CD4-positive, alpha-beta T cell treated with Interleukin-4 for 4 hours (primary cell): ENCODE measurements at places on chromosomes 6 and 20.

- peak; percentile 83 for DNase-seq
Observed at GRCh38 chr6:30130887-30131862, 4.8 kb upstream of the TRIM40 start.

DNA sequence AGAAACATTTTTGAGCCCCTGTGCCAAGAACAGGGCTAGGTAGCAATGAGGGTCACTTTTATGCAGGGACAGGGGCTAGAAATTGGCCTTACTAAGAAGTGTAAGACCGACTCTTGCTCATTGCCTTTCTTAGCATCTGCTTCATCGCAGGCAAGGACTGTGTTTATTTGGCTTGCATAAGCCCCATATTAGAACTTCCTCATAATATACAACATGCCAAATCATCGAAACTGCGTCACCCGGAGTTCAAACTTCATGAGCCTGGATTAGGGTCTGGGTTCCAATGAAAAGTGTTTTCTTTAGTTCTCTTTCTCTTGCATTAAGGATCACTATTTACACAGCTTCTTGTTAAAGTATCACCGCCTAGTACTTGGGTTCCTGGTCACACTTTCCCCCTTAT is 977 bp upstream of the SMAP1 start:
- no peak for DNase-seq

GRCh38 chr20:31632548-31633338 is 5.0 kb upstream of the COX4I2 start:
- no peak for DNase-seq

GRCh38 chr6:26394289-26394688 is 7.8 kb upstream of the BTN3A1 start:
- no peak for DNase-seq

- peak; percentile 67 for DNase-seq
Observed at GRCh38 chr20:62010551-62011402, 54.9 kb downstream of the TAF4 start.

DNA sequence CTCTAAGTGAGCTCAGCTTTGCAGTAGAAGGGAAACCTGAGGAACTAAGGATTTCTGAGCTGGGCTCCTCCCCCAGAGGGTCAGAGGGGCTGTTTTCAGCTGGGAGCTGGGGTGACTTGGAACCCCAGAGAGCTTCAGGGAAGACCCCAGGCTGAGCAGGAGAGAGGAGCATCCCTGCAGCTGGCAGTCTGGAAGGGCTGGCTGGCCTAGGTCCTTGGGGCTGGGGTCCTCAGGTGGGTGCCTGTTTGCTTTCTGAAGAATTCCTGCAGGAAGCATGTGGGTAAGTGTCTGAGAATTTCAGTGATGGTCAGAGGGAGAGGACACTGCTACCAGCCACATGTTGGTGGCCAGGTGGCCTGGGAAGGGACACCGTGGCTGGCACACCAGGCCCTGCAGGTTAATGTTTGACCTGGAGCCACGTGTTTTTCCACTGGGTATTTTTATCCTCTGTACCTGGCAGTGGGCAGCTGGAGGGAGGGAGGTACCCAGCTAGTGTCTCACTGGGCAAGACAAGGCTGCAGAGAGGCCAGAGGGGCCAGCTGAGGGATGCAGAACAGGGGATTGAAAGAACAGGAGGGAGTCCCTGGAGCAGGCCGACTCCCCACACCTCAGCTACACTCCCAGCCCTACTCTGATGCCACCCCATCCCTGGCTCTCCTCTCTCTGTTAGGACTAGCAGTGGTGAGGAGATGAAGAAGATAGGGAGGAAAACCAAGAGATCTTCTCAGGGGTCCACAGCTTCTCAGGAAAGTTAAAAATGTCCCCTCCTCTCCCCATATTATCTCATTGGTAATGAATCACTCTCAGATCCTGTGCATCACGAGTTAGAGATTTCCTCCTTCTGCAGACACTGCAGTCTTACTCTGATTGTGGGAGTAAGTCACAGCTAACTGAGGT is 143.6 kb downstream of the VEGFA start:
- DNase-seq = no peak

DNA sequence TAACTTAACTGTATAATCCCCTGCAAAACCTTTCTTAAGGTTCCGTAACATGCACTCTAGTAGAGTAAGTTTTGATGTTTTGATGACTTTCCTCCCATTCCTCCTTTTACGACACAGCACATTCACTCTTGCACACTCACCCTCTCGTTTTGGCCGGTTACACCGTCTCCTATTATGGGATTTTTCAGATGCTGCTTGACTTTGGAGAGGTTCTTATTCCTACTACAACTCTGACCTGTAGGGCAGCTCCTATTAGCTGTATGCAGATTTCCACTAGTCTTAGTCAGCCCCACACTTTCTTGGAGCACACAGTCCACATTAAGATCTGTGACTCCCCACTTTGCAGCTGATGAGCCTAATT is 223.7 kb upstream of the SYNCRIP start:
- no peak for DNase-seq

DNA sequence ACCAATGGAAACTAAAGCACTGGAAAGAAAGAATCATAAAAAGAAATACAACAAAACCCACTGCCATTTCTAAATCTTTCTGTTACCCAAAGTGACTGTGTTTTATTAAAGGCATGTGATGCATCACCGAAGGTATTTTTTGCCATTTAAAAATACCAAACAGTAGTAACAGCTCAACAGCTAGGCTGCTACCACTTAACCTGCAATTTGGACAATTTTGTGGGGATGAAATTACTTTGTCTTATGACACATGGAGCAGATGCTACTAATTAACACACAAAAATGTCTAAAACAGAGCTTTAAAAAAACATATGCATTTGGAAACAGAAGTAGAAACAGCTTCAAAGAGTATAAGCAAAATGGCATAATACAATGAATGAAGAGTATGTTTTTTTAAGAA is 97.4 kb downstream of the ATXN1 start:
- DNase-seq = no peak

DNA sequence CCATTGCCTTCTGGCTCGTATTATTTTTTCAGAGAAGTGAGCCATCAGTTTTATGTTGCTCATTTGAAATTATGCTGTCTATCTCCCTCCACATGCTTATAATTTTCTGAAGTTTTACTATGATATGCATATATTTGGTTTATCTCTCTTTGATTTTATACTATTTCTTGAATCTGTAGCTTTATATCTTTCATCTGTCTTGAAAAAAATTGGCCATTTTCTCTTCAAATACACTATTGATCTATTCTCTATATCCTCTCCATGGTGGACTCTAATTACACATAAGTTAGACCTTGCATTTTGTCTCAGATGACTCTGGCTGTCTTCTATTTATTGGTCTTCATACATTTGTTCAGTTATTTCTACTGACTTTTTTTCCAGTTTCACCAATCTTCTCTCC is 13.7 kb upstream of the COL19A1 start:
- DNase-seq = no peak

GRCh38 chr20:59177266-59178250 is 13.9 kb downstream of the ZNF831 start:
- DNase-seq = peak; percentile 68

DNA sequence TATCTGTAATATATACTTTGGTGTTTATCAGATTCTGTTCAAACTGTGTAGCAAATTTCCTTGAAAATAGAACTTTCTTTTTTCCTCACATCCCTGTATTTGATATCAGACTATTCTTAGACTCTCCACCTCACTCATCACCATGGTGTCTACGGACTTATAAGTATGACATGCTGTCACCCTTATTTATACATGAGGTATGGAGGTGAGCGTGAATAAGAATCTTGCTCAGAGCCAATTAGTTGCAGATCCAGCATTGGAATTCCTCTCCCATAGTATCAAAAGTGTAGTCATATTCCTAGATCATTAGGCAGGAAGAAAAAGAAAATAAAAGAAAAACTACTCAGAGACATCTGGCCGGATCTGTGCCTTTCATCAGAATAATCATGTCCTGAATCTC is 43.0 kb downstream of the TPD52L1 start:
- no peak for DNase-seq
